ENCODE measurements at places on chromosomes 12 and 14.

DNA sequence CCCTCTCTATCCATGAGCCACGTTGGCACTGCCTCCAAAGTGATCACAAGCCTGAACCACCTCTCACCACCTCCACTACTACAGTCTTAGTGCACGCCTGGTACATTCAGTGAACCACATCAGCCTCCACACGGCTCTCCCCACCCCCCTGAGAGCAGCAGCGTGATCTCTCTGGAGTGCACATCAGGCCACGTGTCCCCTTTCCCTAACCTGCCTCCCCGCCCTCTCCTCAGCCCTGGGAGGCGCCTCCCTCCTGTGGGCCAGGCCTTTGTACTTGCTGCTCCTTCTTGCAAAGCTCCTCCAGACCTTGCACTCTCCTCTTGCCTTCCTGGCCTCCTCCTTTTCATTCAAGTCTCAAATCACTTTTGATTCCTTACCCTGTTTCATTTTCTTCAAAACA, 49.8 kb downstream of the SLC6A12 start:
- no peak for DNase-seq

DNA sequence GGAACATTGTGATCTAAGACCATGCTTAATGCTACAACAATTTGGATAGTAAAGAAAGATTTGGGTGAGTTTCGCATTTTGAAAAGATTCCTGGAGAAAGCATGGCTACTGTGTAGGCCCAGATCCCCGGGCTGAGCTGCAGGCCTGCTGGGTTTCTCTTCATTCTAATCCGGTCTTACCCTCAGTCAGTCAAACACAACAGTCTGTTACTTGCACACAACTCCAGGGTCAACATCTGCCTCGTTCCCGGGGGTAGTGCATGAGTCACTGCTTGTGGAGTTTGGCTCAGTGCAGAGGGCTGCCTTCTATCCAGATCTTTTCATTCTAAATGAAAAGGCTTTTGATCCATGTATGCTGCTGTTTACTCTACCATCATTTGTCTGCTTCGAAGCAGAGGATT, 60.4 kb upstream of the SEL1L start:
- no peak for DNase-seq

- peak; percentile 60 for DNase-seq
Observed at GRCh38 chr12:109387425-109388166, 39.9 kb downstream of the MYO1H start.

DNA sequence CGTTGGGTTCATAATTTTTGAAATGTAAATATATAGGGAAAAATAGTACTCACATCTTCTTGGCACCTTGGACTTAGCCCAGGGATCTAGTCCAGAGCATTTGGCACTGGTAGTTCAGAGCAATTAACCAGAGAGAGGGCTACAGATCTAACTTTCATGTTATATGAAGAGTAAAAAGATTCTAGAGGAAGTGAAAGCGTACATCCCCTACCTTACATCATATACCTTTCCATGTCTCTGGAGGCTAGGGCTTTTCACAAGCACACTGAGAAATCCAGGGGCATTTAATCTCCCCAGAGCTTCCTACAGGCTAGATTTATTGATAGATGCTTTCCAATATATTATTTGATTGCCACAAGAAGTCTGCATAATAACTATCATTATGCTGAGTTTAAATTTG, 687.5 kb upstream of the FBXO33 start:
- DNase-seq = no peak

- DNase-seq = no peak
Observed at GRCh38 chr14:76682367-76682766, 78.9 kb upstream of the VASH1 start.

- DNase-seq = no peak
Observed at GRCh38 chr12:63025116-63025515, 90.2 kb upstream of the PPM1H start.

GRCh38 chr12:32600681-32601080, 78.4 kb upstream of the DNM1L start:
- no peak for DNase-seq

DNA sequence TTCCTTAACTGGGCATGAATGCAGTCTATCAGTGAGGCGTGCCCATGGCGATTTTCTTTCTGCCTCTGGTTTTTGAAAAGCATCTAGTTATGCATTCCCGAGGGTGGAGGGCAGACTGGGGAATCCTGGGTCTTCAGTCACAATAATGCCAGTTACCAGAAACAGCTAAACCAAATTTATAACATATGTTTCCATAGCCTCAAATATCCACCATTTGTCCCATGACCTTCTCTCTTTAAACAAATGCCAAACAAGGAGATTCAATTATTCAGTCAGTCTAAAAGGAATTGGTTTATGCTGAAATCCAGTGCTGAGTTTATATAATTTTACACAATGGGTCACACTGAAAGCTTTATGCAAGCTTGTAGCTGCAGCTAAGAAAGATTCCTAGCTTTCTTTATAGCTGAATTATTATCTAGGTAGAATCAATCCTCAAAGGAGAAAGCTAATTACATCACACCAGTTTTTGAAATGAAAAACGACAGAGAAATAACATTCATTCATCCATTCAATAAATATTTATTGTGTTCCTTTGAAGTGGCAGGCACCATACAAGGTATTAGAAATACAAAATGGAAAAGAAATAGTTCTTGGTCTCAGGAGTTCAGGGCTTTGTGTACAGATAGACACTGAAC, 131.3 kb upstream of the RAP1B start:
- no peak for DNase-seq

- DNase-seq = no peak
Observed at GRCh38 chr14:56221382-56222128, 103.3 kb downstream of the PELI2 start.

- DNase-seq = no peak
Observed at GRCh38 chr12:131464081-131464480, 246.8 kb upstream of the SFSWAP start.

GRCh38 chr12:20520532-20520931, 152.2 kb downstream of the PDE3A start:
- no peak for DNase-seq

GRCh38 chr12:94973221-94973620, 30.3 kb downstream of the NDUFA12 start:
- no peak for DNase-seq
